ENCODE measurements at places on chromosomes 13 and 19. TPM values are rescaled to one million over a fixed set of nuclear protein-coding genes. Genes with fewer than 3 reads are reported as not detected.

- DNase-seq, result no peak
Measured at GRCh38 chr13:77732287-77732686, 34.8 kb downstream of the SLAIN1 start.

- DNase-seq, result no peak
Measured at GRCh38 chr19:33520048-33520643, 1.4 kb downstream of the PEPD start.

Gene CBY2
- total RNA-seq, result not detected

- DNase-seq, result no peak
Measured at GRCh38 chr19:55651236-55651635, 3.2 kb downstream of the CCDC106 start.
